NCI-H510A (cell line): ENCODE measurements at places on chromosomes 1 and 21.

DNA sequence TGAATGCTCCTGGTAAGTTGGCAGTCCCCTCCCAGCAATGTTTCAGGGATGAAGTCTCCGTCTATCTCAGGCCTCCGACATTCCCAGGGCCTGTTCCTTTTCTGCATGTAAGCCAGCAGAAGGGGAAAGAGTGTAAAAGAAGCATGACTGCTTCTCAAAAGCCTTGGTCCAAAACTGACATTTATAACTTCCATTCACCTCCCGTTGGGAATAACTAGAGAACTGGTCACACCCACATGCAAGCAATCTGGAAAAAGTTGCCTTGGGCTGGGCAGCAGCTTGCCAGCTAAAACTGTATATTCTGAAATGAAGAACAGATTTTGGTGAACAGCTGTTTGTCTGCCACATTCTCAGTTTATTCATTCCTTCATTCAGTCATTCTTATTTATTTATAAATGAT lies 24.2 kb upstream of the NPL start:
- DNase-seq = no peak

DNA sequence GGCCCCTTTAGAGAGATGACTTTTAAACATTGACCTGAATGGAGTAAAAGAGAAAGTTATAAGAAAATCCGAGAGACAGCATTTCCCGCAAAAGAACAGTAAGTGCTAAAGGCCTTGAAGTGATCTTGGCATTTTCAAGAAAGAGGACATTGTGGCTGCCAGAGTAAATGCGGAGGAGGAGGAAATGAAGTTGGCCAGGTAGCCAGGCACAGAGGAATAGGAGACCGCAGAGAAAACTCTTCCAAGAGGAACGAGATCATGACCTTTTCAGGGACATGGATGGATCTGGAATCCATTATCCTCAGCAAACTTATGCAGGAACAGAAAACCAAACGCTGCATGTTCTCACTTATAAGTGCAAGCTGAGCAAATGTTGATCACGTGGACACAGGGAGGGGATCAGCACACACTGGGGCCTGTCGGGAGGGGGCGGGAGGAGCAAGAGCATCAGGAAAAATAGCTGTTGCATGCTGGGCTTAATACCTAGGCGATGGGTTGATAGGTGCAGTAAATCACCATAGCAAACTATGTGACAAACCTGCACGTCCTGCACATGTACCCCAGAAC lies 49.7 kb downstream of the EEIG2 start:
- DNase-seq = peak; percentile 59

DNA sequence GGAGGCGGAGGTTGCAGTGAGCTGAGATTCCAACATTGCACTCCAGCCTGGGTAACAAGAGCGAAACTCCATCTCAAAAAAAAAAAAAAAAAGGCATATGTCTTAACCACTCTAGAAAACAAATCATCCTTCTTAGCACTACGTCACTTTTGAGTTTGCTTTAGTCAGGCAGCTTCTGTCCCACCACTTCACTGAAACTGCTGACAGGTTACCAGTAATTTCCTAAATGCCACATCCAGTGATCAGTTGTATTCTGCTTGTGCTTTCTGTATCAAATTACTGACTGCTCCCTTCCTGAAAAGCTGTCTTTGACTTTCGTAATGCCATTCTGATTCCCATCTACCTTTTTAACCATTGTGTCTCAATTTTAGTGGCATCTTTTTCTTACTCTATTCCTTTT lies 21.7 kb downstream of the RCOR3 start:
- DNase-seq = no peak

- no peak for DNase-seq
These were observed 295.6 kb downstream of the PTPRC start for GRCh38 chr1:198934426-198934825.

DNA sequence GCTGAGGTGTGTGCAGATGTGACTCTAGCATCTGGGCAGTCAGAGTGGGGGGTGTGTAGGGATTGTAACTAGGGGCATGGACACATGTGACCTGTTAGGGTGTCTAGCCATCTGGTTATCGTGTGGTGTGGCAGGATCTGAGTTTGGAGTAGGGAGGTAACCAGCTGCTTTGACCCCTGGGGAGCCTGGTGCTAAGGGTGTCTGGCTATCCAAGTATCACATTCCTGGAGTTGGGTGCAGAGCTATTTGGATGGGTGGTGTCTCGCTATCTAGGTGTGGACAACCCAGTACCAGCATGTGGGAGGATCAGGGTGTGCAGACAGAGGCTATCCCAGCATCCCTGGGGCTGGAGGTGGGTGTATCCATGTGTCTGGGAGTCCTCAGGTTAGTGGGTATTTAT lies 4.7 kb downstream of the PTPRU start:
- DNase-seq = no peak

DNA sequence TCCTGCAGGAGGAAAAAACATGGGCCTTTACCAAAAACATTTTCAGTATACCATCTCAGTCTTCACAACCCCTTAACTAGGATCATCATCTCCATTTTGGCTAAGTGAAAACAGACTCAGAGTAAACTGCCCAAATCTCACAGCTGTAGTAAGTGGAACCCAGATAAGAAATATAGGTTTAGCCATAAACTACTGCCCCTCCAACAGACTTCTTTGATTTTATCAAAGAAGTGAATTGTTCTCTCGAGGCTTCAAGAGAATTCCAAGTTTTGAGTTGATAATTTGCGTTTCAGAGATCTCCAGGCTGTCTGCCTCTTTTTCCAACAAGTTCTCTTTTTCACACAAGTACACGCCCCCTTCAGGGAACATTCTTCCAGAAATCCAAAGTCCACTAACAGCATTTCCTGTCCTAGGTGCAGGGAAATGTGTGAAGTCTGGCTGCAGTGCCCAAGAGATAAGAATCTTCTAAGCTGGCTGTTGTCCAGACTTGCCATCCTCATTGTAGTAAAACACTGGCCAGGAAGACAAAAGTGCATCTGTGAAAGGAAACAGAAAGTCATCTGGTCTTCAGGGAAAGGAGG lies 30.8 kb downstream of the RNF19B start:
- DNase-seq = no peak

- DNase-seq = no peak
These were observed 25.2 kb upstream of the TAL1 start for GRCh38 chr1:47257224-47257623.

DNA sequence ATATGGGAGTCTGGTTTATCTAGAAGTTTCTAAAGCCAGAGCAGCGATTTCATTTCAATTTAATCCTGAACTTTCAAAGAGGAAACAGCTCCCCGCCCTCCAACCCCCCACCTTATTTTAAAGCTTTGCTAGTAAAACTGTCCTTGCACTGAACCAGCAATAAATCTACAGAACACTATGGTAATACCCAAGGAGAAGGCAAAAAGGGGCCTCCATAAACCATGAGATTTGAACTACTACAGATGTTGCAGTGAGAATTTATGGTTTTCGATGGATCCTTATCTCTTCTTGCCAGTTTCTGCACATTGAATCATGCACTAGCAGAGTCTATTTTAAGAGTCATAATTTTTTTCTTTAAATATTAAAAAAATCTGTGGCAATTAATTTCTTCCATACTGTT lies 64.8 kb upstream of the BEND5 start:
- no peak for DNase-seq

DNA sequence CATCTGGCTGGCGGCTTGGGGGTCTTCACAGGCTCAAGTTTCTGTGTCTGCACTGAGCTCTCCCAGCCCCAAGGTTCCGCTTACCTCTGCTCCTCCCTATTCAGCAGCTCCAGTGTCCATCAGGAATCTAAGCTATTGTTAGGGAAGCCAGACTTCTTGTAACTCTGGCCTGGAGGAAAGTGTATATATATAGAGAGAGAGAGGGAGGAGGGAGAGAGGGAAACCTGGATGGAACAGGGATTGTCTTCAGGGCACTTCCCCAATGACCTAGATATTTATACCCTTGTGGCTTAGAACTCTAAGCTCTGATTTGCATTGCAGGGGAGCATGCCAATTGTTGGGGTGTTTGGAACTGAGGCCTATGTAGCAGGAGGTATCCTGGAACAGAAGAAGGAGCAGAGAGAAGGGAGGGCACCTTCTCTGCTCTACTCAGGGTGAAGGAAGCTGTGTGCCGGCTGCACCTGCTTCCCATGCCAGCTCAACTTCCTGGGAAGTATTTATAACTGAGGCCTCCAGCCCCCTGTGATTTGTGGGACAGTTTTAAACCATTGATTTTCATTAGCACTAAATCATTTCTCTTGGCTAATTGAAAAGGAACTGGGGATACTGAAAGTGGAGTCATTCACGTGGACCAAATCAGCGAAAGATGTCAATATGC lies 70.9 kb downstream of the NAV1 start:
- DNase-seq = no peak

- DNase-seq = no peak
These were observed 24.5 kb upstream of the SLC9A1 start for GRCh38 chr1:27179379-27179778.

DNA sequence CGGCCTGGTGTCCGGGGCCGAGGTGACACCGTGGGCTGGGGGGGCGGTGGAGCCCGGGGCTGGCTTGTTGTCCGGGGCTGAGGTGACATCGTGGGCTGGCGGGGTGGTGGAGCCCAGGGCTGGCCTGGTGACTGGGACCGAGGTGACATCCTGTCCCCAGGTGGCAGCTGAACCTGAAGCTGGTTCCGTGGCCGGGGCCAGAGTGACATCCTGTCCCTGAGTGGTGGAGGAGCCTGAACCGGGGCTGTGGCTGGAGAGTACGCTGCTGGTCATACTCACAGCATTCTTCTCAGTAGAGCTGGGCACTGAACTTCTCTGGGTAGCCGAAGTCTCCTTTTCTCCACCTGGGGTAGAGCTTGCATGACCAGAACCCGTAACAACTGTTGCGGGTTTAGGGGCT lies 15.8 kb downstream of the THBS3 start:
- no peak for DNase-seq

- DNase-seq = no peak
These were observed 130.6 kb downstream of the PLPP3 start for GRCh38 chr1:56448529-56449300.

DNA sequence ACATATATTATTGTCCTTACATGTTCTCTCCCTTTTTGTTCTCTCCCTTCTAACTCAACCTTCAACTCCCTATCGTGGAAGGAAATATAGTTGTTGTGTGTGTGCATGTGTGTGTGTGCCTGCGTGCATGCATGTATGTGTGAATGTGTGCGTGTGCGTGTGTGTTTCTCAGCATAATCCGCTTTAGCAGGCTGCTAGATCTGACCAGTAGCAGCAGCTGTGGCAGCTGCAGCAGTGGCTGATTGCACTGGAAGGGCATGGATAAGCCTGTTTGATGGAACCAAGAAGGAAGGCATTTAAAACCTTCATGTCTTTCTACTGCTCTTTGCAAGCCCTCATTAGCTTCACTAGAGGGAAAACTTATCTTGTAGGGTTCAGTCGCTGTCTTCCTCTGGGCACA lies 65.6 kb upstream of the IRF2BP2 start:
- DNase-seq = no peak

- no peak for DNase-seq
These were observed 18.8 kb upstream of the ARTN start for GRCh38 chr1:43914576-43915525.

DNA sequence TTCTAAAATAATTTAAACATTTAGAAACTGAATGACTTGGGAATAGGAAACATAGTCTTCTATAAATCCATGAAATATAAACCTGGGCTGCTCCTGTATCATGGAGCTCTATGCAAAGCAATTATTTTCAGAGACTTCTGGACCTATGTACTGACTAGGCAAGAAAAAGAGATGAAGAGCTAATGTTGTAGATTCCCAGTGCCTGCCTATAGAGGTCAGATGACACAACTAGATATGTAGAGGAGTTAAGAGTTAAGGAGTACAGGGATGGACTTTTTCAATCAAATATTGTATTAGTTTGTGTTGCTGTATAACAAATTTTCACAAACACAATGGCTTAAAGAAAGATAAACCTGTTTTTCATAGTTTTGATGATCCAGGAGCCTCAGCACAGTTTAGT lies 1434.5 kb downstream of the KCNT2 start:
- DNase-seq = no peak
